ENCODE measurements at places on chromosomes 13 and 19.

DNA sequence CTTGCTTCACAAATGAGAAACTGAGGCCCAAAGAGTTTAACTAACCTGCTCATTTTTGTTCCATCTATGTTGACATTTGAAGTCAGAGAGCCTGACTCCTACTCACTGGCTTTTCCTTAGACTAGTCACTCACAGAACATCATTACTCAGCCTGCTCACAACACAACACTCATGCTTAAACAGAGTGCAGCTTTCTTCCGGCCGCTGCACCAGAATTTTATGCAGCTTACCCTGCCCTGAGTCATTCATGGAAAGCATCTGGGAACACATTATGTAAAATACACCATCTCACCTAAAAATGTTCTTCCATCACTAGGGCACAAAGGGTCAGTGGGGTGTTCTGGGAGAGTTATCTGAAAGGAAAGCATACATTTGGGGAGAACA, 303.4 kb downstream of the SPRY2 start:
- no peak for DNase-seq

DNA sequence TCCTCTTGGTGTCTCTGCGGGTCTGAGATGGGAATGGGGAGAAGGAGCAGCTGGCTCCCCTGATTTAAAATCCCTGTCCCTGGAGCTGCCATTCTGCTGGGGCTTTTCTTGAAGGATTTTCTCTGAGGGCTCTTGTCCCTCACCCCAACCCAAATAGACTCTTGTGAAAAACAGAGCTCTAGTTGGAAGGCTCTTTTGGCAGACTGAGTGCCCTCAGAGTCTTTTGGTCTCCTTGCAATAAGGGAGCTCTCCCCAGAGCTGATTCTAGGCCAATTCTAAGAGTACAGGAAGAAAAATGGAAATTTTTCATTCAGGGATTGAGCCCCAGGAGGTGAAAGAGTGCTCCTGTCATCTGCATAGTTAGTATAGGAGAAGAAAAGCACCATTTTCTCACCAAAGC, 238.3 kb downstream of the COG6 start:
- no peak for DNase-seq

DNA sequence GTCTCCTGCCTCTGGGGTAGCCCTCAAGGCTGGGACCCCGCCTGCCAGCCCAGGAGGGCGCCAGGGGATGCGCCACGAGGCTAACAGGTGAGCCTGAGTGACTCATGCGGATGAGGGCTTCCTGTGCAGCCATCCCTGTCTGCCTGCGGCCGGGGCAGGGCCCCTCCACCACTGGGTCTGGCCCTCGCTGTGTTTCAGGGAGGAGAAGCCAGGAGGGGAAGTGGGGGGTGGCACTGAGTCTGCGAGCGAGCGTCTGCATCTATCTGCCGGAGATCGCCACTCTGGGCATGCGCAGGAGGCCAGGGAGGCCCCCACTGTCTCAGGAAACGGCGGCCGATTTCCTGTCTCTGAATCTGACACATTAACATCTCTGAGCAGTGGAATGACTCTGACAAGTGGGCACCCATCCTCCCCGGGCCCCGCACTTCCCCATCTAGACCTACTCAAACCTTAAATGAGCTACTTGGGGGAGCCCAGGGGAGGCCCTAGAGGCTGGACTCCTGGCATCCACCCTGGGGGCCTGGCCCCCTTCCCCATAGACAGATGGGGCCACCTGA, 19.7 kb downstream of the RFX1 start:
- peak; percentile 98 for DNase-seq

DNA sequence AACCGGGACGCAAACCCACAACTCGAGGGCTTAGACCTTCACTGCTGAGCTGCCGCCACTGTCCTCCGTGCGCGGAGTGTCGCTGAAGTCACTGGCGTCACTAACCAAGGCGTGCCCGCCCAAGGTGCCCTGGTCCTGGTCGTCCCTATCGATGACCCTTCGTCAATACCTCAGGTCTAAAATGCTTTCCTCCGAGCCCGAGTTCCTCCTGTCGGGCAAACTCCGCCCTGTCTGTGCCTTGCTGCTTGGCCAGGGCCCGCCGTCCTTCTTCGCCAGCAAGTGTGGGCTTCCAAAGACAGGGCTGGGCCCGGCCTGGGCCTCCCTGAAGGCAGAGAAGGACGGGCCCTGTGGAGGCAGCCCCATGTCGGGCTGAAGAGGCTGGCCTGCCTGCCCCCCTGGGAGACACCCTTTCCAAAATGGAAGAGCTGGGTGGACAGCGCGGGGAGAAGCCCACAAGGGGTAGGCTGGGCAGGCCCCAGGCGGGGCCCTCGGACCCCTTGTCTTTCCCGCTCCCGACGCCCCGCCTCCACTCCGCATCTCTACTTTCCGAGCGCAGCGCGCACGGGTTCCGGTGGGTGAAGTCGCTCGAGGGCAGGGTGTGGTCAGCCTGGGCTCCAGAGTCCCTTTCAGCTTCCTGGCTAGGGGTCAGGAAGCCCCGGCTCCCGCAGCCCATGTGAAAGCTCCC, 13.4 kb downstream of the RB1 start:
- DNase-seq, result no peak

DNA sequence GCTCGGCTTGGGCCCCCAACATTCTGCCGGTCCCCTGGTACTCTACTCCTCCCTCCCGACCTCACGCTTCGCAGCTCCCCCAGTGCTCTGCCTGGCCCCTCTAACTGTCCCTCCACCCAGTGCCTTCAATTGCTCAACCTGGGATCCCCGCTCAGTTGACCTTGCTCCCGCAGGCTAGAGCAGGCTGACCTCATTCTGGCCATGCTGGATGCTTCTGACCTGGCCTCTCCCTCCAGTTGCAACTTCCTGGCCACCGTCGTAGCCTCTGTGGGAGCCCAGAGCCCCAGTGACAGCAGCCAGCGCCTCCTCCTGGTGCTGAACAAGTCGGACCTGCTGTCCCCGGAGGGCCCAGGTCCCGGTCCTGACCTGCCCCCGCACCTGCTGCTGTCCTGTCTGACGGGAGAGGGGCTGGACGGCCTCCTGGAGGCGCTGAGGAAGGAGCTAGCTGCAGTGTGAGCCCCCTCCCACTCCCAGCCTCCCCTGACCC, 3.6 kb downstream of the GTPBP3 start:
- no peak for DNase-seq

DNA sequence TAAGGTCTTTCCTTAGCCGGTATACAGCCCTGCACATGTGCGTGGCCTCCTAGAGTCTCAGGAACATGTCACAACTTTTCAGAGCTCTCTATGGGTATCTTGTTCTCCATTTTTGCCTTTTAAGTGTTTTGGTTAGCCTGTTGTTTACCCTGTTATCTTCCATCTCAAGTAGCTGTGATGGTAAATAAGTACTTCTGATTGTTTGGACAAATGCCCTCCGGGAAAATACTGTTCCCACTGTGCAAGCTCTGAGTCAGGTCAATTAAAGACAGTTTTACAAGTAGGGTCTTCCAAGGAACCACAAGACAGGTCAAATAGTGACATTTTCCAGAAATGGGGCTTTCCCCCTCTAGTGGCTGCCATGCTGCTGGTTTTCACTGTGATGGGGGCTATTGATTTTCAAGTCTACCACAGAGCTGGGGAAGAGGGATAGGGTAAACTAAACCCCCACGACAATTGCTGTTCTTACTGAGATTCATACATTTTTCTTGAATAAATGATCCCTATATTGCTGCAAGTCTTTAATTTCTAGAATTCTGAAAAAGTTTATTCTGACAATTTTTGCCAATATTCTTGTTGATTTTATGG, 109.5 kb downstream of the TM9SF2 start:
- no peak for DNase-seq

- DNase-seq, result no peak
Measured at GRCh38 chr13:78393286-78394142, 209.8 kb downstream of the POU4F1 start.

DNA sequence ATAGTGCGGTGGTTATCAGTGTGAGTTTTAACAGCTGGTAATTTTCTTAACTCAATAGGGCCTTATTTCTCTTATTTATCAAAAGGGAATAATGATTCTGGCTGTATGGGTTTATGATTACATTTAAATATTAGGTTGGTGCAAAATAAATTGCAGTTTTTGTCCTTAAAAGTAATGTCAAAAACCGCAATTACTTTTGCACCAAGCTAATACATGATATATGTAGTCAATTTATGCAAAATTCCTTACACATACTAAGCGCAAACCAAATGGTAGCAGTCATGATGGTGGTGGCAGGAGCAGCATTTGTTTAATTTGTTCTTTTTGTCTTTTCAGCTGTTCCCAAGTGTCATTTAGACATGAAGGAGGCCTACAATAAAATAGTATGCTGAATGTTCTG, 1777.1 kb downstream of the OLFM4 start:
- no peak for DNase-seq

GRCh38 chr19:56266051-56266450, 6.5 kb upstream of the EDDM13 start:
- DNase-seq, result no peak

DNA sequence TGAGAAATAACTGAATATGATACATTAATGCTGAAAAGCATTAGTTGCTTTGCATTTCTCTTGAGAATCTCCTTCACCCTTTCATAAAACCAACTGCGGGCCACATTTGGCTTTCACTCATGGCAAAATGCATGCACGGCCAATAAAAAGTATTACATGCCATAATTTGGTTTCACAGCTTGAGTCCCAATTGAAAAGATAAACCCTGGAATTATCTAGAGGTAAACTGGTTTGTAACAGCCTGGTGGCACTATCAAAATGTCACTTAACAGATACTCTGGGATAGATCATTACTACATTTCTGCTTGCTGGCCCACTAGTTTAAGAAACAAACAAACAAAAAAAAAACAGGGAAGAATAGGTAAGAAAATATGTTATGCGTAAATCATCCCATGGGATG, 3.9 kb downstream of the OBI1 start:
- no peak for DNase-seq

GRCh38 chr19:28638445-28638844, 574.5 kb downstream of the UQCRFS1 start:
- no peak for DNase-seq

GRCh38 chr13:50410921-50411746, 395.9 kb downstream of the KCNRG start:
- DNase-seq, result no peak

DNA sequence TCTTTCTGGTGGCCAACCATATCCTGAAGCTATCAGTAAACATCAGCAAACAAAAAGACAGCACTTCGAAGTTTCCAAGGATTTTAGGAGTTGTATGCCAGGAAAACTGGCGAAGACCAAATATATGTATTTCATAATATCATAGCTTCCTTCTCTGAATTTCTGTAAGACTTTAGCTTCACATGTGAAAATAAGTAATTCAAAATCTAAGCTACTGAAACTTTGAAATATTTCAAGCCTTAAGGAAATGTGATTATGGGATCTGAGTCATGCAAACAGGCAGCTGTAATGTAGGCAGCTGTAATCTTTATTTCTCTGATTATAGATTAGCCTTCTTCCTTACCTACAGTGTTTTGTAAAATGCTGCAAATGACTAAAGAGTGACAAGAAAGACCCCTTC, 70.7 kb upstream of the ANKRD10 start:
- no peak for DNase-seq

DNA sequence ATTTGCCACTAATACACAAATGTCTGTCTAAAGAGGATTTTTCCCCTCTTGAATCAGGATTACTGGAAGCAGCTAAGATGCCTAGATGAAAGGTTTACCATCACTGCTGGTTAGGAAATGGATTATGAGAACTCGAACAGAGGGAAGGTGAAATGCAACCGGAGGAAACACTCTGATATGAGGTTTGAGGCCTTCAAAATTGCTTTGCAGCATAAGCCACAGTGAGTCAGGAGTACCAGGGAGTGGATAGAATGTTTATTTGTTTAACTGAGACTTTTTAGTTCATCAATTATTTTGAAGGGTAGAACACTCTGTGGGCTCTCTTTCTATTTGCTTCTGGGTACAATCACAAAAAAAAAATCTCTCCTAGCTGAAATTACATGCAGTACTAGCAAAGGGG, 18.1 kb downstream of the CDADC1 start:
- DNase-seq, result no peak

DNA sequence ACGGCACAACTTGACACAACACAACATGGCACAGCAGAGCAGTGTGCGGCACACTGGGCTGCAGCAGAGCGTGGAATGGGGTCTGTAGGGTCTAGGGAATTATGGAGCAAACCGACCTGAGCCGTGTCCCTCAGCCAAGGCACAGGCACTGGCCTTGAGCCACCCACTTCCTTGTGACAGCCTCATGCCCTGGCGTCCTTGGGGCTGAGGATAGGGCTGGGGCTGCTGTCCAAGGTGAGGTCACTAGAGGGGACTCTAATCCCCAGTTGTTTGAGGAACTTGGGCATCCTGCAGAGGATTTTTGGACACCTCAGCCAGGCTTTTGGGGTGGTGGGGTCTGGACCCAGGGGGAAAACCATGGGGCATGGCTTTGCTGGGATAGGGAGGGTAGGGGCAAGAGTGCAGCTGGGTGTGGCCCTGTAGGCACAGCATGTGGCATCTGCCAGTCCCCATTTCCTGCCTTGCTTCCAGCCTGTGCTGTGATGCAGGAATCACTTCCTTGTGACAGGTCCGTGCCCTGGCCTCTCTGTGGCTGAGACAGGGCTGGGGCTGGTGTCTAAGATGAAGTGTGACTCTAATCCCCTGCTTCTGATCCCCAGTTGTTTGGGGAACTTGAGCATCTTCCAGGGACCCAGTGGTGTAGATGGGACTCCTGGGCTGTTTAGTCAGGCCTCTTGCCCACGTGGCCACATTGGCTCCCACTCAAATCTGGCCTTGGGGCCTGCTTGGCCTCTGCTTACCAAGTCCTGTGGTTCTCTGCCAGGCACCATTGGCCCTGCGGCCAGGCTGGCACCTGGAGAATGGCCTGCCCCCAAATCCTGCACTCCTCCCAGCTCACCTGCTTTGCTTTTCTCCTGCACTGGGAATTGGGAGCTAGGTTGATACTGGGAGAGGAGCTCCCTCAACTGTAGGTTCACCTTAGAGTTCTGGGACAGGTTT, 78.5 kb downstream of the SCGB2B2 start:
- no peak for DNase-seq

- no peak for DNase-seq
Measured at GRCh38 chr19:30419568-30420180, 47.5 kb downstream of the ZNF536 start.

- DNase-seq, result no peak
Measured at GRCh38 chr13:79445968-79446645, 34.8 kb upstream of the NDFIP2 start.

DNA sequence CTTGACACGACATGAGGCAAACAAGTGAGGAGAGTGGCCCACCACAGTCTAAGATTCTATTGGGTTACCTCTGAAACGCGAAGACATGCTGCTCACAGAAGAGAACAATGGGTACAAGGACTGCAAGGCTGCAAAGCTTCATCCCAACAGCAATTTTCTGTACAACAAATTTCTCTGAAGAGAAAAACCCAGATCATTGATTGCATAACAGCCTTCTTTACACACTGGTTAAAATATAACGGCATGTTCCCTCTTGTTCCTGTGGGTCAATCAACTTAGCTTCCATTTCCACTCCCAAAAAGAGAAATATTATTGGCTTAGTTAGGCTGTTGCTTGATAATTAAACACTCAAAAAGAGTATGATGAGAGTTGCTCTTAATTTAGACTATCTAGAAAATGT, at the start of gene CPB2:
Gene CPB2, minus strand, starts transcription at position 166 of the 400 bp plus-strand sequence. Its CDS starts 24 bp downstream, at position 142.
- no peak for DNase-seq

GRCh38 chr19:20279516-20279915, 112.5 kb downstream of the ZNF486 start:
- DNase-seq, result no peak

GRCh38 chr13:109191413-109191812, 562.0 kb downstream of the MYO16 start:
- DNase-seq, result no peak
